ENCODE measurements at places on chromosomes 7 and 10.

GRCh38 chr7:87474533-87475358 lies 734 bp downstream of the ABCB4 start:
- no peak for DNase-seq

- DNase-seq, result no peak
Observed at GRCh38 chr7:23607130-23607529, 9.9 kb downstream of the CCDC126 start.

DNA sequence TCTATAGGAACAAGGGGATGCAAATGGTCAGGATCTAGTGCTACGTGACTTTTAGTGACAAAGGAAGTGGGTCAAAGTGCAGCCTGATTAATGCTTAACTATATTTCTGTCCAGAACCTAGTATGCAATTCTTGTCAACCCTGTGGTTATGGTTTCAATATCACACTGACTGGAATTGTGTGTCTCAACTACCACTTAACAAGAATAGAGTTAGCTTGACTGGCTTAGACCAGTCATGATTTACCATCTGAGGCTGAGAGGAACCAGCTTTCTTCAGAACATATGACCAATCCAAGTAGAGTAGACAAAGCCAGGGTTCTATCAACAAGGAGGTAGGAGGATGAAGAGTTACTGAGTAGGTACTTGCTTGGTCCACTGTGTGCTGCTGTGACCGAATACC lies 54.4 kb downstream of the MYPN start:
- no peak for DNase-seq

- DNase-seq, result no peak
Observed at GRCh38 chr10:80289451-80290287, at the start of gene MAT1A. MAT1A (minus strand) TSS chr10:80289658; CDS start chr10:80289423, 235 bp downstream.

DNA sequence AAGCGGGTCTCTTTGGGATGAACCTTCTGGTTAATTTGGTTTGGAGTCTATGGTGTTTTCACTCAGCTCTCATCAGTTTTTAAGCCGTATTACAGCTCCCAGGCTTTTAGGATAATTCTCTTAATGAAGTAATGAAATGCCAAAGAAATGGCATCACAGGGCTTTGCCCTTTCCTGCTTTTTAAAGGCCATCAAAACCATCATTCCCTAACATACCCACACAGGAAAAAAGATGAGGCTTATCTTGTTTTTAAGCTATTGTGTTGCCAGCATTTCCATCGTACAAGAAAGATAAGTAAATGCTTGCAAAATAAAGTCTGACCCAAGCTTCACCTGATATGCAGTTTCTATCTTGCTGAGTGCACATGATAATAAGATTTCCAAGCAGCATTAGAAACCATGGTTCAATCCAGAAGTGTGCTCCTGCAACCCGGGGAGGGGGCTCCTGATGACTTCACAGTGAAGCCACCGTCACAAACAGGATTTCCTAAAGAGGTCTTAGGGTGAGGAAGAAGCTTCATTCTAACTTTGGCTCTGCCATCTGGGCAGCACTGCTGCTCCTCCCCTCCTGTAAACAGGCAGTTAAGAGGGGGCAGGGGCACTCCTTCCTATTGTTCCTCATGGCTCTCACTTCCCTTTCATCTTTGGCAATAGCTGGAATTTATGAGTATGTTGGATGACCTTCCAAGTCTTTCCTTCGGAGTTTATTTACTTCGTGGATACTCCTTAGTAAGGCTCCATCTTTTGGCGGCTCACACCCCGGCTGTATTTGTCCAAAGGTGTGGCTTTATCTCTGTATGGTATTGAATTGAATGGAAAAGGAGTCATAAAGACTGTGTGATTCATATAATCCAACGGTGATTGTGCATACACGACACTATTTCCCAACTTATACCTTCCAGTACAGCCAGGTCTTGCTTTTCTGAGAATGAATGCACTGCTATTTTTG lies 55.2 kb upstream of the FAM133B start:
- DNase-seq, result no peak
